Activated CD8-positive, alpha-beta T cell treated with anti-CD3 and anti-CD28 coated beads, Interleukin-2, amount 10 ng/mL, durations not matched to agents 7 days and 5 days (primary cell): ENCODE measurements at places on chromosomes 6 and 20. TPM values are rescaled to one million over a fixed set of nuclear protein-coding genes. Genes with fewer than 3 reads are reported as not detected.

The MCCD1 gene
- not detected for total RNA-seq

DNA sequence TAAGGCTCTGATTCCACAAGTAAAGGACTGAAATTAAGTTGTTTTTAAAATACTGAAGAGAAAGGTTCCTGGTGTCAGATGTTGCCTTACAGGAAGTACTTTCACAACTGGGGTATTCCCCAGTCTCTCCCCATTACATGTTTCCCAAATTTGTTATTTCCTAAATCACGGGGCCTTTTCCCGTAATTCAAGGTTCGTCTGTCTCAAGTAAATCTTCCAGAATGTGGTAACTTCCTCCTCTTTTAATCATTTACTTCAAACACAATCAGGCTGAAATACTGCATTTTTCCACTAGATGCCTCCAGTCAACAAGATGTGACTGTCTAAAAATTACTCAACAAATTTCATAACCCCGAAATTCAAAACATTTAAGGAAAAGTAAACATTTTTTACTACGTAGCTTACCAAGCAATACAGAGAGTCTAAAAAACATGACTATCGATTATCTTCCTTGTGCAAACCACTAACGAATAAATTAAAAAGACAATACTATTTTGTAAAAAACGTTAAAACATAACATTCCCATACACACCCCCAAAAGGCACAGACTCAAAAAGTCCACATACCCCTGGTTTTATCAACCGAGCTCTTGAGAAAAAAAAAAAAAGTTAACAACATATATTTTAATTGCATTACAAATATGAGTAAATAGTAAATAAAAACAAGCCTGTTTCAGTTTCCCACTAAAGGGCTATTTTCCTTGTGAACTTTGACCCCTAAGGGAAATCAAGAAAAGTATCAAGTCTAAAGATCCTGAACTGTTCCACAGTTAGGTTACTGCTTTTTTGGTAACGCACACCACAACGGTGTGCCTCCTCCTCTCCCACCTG is 1.7 kb downstream of the SOD2 start:
- H3K27me3 ChIP-seq: no peaks in the 10 kb centered on the region
- DNase-seq: peak; percentile 46
- peaks cover 44% of the 10 kb centered on the region for H3K4me1 ChIP-seq
- H3K36me3 ChIP-seq: peaks cover 37% of the 10 kb centered on the region
- peak overlapping the region; percentile 94 for H3K4me3 ChIP-seq

DNA sequence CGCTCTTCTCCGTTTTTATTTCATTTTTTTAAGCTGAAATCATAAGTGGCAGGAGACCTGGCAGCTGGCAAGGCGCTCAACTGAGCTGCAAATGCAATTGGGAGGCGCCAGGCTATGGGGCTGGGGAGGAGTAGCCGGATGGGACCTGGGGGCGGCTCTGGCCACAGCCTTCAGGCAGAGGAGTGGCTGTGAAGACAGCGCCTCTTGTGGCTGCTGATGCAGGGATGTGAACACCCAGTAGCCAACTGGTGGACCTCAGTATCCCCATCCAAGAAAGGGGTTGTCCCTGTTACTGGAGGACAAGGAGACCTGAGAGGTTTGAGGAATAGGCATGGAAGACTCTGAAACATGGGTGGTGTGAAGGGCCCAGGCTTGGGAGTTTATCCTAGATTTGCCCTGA is 12.6 kb downstream of the KCNK17 start:
- peaks cover 10% of the 10 kb centered on the region for H3K4me1 ChIP-seq

The PHF20 gene
- total RNA-seq: 61.5 TPM

- no peaks in the 10 kb centered on the region for H3K27me3 ChIP-seq
- no peak overlapping the region for H3K4me3 ChIP-seq
- no peaks in the 10 kb centered on the region for H3K4me1 ChIP-seq
- no peak for DNase-seq
- H3K36me3 ChIP-seq: no peaks in the 10 kb centered on the region
Observed at GRCh38 chr6:82968708-82969107, 96.9 kb downstream of the UBE3D start.

The SRMS gene
- total RNA-seq: not detected

The CNR1 gene
- not detected for total RNA-seq

The SSTR4 gene
- not detected for total RNA-seq

- H3K4me3 ChIP-seq: no peak overlapping the region
- no peaks in the 10 kb centered on the region for H3K36me3 ChIP-seq
- H3K27ac ChIP-seq: no peak overlapping the region
- DNase-seq: no peak
- H3K27me3 ChIP-seq: no peaks in the 10 kb centered on the region
Observed at GRCh38 chr6:95978230-95978629, 37.5 kb upstream of the FUT9 start.

- no peak overlapping the region for H3K4me3 ChIP-seq
- no peaks in the 10 kb centered on the region for H3K36me3 ChIP-seq
- H3K27me3 ChIP-seq: peaks cover 8% of the 10 kb centered on the region
Observed at GRCh38 chr6:150352321-150353296, 16.2 kb upstream of the IYD start.

The LPA gene
- not detected for total RNA-seq

The CALHM6 gene
- 20.6 TPM for total RNA-seq

DNA sequence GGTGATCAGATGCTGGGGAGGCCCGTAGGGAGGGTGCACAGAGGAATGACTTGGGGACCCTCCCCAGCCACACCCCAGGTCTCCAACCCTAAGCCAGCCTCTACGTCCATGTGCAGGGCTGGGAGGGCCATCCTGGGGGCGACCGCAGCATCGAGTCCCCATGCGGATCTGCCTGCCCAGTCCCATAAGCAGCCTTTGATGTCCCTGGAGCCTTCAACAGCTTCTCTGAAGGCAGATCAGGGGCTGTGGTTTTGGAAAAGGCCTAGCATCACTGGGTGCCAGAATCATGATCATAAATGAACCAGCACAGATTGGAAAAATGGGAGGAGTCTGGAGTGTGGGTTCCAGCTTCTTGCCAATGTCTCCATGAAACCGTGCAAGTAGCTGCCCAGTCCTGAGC is 22.9 kb downstream of the TOX2 start:
- peaks cover 22% of the 10 kb centered on the region for H3K4me1 ChIP-seq
- peaks cover 57% of the 10 kb centered on the region for H3K27me3 ChIP-seq
- H3K27ac ChIP-seq: no peak overlapping the region
- no peak overlapping the region for H3K4me3 ChIP-seq
- H3K36me3 ChIP-seq: no peaks in the 10 kb centered on the region

DNA sequence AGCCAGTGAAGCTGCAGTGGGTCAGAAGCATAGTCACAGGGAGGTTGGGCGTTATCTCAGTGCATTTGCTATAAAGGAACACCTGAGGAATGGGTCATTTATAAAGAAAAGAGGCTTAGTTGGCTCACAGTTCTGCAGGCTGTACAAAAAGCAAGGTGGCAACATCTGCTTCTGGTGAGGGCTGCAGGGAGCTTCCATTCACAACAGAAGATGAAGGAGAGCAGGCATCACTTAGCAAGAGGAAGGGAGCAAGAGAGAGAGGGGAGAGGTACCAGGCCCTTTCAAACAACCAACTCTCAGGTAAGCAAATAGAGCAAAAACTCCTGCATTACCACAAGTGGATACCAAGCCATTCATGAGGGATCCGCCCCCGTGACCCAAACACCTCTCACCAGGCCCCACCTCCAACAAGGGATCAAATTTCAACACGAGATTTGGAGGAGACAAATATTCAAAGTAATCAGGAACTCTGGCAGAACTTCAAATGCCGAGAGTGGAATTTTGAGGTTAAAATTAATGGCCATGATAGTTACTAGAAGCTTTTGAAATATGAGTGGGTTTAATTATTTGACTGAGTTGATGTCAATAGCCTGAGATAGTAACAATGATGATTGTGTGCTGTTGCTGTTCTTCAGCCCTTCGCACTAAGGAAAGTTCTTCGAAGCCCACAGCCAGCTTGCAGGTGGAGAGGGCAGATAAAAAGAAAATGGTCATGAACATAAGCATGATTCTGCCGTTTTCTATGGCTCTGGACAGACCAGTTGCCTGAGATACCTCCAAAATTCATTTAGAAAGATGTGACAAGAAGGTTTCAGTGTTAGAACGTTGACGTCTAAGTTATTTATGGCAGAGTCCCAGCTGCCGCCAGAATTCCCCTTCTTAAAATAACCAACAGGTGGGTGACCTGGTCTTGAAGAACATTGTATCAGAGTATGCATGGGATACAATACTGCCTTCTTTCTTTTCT is 55.3 kb upstream of the ADTRP start:
- no peak for DNase-seq
- no peak overlapping the region for H3K4me3 ChIP-seq
- H3K27me3 ChIP-seq: no peaks in the 10 kb centered on the region
- no peak overlapping the region for H3K27ac ChIP-seq

The PPP1R14C gene
- not detected for total RNA-seq

DNA sequence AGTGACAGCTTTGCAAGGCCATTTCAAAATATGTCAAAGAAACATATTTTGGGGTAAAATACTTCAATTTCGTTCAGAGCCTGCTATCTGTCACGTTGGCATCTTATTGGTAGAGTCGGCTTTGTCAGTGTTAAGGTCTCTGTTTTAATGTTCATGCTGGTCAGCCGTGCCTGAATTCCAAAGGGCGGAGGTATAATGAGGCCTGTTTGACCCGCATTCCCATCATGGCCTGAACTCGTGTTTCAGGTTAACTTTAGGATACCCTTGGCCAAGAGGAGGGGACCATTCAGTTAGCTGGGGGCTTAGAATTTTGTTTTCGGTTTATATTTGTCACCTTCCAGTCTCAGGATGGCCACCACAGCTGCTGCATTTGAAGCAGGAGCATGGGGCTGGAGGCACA is 236.4 kb downstream of the NFATC2 start:
- H3K4me1 ChIP-seq: peaks cover 3% of the 10 kb centered on the region
- no peak overlapping the region for H3K27ac ChIP-seq
- H3K36me3 ChIP-seq: no peaks in the 10 kb centered on the region
- no peak overlapping the region for H3K4me3 ChIP-seq

The PKHD1 gene
- total RNA-seq: not detected

GRCh38 chr6:3205913-3206312 is 21.5 kb downstream of the TUBB2B start:
- no peaks in the 10 kb centered on the region for H3K36me3 ChIP-seq
- H3K4me1 ChIP-seq: peaks cover 8% of the 10 kb centered on the region
- H3K27me3 ChIP-seq: peaks cover 18% of the 10 kb centered on the region
- no peak for DNase-seq

- H3K4me1 ChIP-seq: peaks cover 50% of the 10 kb centered on the region
- peaks cover 37% of the 10 kb centered on the region for H3K36me3 ChIP-seq
- H3K27me3 ChIP-seq: no peaks in the 10 kb centered on the region
- DNase-seq: no peak
- no peak overlapping the region for H3K4me3 ChIP-seq
Observed at GRCh38 chr20:10565922-10566897, 107.6 kb downstream of the JAG1 start.

- H3K27me3 ChIP-seq: peaks cover 6% of the 10 kb centered on the region
- no peak for DNase-seq
- peaks cover 2% of the 10 kb centered on the region for H3K4me1 ChIP-seq
Observed at GRCh38 chr6:46243754-46244153, 73.0 kb upstream of the ENPP5 start.

DNA sequence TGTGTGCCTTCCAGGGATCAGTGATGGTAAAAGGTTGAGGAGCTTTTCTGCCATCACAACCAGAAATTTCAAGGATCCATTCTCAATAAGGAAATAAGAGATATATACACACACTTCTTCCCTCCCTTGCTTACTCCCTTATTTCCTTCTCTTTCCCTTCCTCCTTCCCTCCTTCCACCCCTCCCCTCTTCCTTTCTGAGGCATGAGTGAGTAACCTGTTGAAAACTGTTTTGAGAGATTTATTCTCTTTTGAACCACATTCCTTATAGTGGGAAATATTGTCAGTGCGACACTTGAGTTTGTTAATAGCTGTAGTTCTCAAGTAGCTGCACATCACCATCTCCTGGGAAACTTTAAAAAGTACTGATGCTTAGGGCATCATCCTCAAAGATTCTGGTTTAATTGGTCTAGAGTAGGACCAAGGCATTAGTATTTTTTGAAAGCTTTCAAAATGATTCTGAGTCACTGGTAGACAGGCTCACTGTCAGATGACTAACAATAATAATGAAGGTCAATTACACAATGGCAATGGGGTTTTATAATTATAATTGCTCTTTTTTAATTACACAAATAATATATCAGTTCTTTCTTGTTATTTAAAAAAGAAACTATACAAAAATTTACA is 109.9 kb downstream of the POPDC3 start:
- H3K4me3 ChIP-seq: no peak overlapping the region
- H3K27me3 ChIP-seq: peaks cover 17% of the 10 kb centered on the region
- no peak for DNase-seq
- H3K27ac ChIP-seq: no peak overlapping the region
- H3K36me3 ChIP-seq: no peaks in the 10 kb centered on the region
- H3K4me1 ChIP-seq: no peaks in the 10 kb centered on the region

GRCh38 chr20:17419479-17420041 is 111.6 kb downstream of the BFSP1 start:
- H3K36me3 ChIP-seq: no peaks in the 10 kb centered on the region
- no peaks in the 10 kb centered on the region for H3K4me1 ChIP-seq
- peaks cover 2% of the 10 kb centered on the region for H3K27me3 ChIP-seq
- no peak for DNase-seq

DNA sequence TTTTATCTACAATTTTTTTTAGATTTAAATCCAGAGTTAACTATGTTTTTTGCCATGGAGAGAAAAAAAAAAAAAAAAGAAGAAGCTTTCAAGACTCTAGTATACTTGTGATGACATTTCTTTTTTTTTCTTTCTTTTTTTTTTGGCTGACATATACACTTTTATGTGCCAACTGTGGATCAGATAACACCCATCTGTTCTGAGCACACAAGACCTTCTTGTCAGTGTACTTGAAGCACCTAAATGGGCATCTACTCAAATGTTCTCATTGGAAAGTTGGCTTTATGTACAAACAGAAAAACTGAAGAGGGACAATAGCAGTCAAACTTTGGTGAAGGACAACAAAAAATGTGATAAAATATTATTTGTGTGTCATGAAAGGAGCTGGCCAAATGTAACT is 904.5 kb downstream of the GRIK2 start:
- H3K27me3 ChIP-seq: no peaks in the 10 kb centered on the region
- no peak for DNase-seq
- H3K36me3 ChIP-seq: no peaks in the 10 kb centered on the region
- no peaks in the 10 kb centered on the region for H3K4me1 ChIP-seq
- H3K27ac ChIP-seq: no peak overlapping the region
- no peak overlapping the region for H3K4me3 ChIP-seq

DNA sequence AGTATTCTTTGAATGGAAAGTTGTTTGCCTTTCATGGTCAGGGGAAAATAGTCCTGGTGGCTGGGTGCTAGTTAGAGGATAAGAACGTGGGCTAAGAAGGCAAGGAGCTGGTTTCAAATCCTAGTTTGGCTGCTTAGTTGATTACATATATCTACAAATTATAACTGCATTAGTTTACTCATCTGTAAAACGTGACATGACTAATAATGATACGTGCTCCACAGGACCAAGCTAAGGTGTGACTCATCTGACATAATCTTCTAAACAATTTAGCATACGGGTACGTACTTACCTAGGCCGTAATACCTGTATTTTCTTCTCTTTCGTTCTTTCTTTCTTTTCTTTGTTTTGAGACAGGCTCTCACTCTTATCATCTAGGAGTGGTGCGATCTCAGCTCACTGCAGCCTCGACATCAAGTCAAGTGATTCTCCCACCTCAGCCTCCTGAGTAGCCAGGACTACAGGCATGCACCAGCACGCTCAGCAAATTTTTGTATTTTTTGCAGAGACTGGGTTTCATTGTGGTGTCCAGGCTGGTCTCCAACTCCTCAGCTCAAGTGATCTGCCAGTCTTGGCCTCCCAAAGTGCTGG is 1274.2 kb upstream of the GJE1 start:
- no peaks in the 10 kb centered on the region for H3K36me3 ChIP-seq
- H3K27ac ChIP-seq: no peak overlapping the region
- DNase-seq: no peak
- H3K27me3 ChIP-seq: no peaks in the 10 kb centered on the region
- H3K4me1 ChIP-seq: no peaks in the 10 kb centered on the region

GRCh38 chr6:41746107-41746506 is 1.1 kb downstream of the PGC start:
- H3K27ac ChIP-seq: no peak overlapping the region
- H3K4me1 ChIP-seq: no peaks in the 10 kb centered on the region
- no peaks in the 10 kb centered on the region for H3K36me3 ChIP-seq
- H3K4me3 ChIP-seq: no peak overlapping the region
- peaks cover 6% of the 10 kb centered on the region for H3K27me3 ChIP-seq
